ENCODE measurements at places on chromosomes 13 and 19.

- no peak for DNase-seq
Observed at GRCh38 chr13:98657506-98658085, 80.7 kb upstream of the STK24 start.

DNA sequence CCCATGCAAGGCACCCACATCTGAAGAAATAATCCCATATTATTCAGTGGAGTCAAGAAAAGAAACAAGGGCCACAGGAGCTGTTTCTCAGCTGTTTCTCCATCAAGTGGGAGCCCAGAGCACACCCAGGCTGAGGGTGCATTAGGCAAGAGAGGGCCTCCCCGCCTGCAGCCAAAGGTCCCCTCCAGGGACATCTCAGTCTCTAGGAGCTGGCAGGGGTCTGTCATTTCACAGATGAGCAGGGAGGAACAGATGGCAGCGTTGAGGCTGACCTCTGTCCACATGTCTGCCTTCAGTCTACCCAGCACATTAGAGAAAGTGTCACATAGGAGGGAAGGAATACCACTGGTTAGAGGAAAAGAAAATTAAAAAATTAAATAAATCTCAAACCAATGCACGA is 157.7 kb downstream of the ZNF536 start:
- no peak for DNase-seq

- no peak for DNase-seq
Observed at GRCh38 chr13:90926459-90926858, 421.0 kb upstream of the MIR17HG start.

DNA sequence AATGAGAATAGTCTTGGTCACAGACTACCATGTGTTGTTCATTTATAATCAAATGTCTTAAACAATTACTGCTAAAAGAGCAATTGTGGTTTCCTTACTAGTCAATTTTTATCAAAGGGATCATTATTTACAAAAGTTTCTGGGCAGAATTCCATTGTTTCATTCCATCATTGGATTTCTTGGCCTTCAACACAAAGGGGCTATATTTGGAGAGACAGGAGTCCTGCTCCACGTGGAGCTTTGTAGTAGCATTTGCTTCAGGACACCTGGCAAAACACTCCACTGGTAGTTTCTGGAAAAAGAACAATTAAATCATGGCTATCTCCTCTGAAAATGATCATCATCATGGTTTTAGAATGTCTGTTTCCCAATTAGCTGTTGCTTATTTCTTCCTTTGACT is 22.3 kb upstream of the STARD13 start:
- no peak for DNase-seq

DNA sequence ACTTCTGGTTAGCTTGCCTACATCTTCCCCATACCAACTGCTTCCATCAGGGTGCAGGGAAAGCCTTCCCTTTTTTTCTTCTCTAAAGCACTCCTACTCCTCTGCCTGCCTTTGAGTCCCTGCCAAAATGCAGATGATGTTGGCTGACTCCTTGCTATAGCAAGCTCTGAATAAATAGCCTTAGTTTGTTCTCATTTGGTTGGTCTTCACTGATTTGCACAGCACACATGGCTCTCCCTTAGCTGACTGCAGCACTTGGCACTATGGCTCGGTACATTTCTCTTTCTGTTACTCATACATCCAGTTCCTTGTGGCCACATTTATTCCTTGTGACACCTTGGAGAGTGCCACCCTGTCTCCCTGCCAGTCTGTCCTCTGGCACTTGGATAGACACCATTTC is 249.8 kb downstream of the DCLK1 start:
- peak; percentile 5 for DNase-seq

- no peak for DNase-seq
Observed at GRCh38 chr13:113666329-113666670, 719 bp upstream of the GRK1 start.

All from skin of body (tissue), 3 donors.